ENCODE measurements at places on chromosomes 4 and X.

GRCh38 chrX:129831091-129831885, 12.4 kb downstream of the ZDHHC9 start:
- DNase-seq, result no peak

- DNase-seq, result no peak
Observed at GRCh38 chrX:23773601-23774175, 9.3 kb upstream of the SAT1 start.

DNA sequence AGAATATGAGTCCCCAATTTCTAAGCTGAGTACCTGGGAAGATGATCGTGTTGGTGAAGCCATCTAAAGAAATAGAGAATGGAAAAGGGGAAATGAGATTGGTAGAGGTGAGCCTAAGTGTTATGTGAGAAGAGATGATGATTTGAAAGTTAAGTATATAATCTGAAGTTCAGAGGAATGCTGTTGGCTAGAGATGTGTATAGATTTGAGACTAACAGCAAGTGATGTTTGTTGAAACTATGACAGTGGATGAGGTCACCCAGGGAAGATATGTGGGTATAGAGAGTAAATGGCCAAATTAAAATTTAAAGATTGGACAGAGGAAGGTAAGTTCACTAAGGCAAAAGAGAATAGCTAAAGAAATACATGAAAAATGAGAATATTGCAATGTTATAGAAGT, 324.2 kb downstream of the MAPK10 start:
- DNase-seq, result no peak

DNA sequence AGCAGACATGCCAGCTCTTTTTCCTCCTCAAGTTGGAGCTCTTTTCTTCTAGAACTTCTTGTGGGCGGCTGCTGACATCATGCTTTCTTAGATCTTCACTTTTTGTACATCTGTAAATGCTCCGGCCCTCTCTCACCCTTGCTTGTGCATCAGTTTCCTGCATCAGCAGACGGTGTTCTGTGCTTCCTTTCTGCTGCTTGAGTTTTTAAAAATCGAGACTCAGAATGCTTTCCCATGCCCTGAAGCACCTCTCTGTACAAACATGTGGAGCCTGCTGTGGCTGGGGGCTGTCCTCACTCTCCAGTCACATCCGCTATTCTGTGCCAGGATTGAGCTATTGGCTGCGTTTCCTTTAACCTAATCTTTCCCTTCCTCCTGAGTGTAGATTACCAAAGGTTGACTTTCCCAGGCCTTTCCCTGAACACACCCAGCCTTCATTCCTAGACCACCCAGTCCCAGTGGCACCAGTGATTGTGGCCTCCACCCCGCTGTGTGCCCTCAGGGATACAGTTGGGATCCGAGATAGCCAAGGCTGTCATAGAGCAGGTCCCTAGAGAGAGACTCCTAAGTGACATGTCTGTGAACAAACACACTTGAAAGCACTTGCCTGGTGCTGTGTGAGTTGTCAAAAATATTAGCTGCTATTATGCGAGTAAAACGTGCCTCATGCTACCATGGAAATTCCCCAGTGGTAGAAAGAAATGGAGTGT, 41.9 kb downstream of the TNIP2 start:
- DNase-seq, result no peak

DNA sequence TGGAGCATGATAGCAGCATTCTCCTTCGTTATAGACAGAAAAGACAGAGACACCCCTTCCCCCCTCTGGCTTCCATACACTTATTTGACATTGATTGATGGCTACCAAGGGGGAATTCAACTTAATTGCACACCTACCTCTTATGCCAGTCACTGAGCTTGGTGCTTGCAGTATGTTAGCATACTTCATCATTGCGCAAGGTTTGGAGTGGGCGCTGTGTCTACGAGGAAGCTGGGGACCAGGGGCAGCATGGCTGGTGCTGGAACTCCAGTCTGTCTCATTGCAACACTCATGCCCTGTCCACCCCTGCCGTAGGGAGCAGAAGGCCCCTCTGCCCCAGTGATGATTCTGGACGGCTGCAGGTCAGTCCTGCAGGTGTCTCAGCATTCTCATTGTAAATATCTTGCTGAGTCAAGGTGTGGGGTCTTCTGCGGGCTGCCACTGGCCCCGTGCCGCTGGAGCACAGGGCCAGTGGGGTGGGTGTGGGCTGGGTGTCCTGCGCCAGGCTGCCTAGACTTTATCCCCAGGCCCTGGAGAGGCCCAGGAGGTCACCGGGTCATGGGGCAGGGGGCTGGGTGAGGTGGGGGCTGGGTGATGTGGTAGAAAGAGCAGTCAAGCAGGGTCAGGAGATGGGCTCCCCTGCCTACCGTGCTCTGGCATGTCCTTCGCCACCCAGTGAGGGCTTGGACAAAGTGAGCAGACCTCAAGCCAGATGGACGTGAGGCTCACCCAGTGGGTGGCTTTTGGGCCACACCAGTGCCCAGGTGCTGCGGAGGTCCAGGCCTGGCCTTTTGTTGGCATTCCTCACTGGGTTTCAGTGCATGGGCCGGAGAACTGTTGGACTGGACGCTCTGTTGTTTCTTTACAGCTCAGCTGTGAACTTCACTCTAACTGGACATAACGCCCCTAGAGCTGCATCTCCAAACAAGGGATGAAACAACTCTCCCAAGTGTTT, 85.5 kb downstream of the PSAPL1 start:
- no peak for DNase-seq

DNA sequence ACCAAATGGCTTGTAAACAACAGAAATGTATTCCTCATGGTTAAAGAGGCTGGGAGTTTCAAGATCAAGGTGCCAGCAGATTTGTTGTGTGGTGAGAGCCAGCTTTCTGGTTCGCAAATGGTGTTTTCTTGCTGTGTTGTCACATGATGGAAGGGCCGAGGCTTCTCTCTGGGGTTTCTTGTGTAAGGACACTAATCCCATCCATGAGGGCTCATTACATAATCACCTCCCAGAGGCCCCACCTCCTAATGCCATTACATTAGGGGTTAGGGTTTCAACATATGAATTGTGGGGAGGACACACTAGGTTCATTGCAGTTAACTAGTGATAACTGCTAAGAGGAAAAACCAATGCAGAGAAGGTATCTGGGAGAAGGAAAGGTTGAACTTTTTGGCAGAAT, 103.5 kb upstream of the ENPEP start:
- DNase-seq, result no peak

DNA sequence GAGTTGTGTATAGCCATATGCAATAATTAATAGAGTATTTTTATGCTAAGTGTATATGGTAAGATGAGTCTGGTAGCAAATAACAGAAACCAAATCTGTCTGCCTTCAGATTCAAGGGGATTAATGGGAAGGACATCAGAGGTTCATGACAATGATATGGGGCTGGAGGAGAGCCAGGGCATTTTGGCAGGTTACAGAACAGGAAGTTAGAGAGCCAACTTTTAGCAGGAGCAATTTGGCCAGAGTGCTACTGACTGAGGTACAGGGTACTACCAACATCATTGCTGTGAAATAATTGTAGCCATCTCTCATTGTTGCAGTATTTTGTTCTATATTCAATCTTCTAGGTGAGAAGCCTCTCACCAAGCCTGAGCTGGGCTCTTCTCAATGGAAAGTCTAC, 210.9 kb upstream of the FAM47A start:
- no peak for DNase-seq

GRCh38 chr4:77818602-77819403, at the start of gene CNOT6L:
Gene CNOT6L (minus strand): TSS chr4:77819368. CDS start chr4:77819308, 60 bp downstream.
- DNase-seq, result peak; percentile 38

DNA sequence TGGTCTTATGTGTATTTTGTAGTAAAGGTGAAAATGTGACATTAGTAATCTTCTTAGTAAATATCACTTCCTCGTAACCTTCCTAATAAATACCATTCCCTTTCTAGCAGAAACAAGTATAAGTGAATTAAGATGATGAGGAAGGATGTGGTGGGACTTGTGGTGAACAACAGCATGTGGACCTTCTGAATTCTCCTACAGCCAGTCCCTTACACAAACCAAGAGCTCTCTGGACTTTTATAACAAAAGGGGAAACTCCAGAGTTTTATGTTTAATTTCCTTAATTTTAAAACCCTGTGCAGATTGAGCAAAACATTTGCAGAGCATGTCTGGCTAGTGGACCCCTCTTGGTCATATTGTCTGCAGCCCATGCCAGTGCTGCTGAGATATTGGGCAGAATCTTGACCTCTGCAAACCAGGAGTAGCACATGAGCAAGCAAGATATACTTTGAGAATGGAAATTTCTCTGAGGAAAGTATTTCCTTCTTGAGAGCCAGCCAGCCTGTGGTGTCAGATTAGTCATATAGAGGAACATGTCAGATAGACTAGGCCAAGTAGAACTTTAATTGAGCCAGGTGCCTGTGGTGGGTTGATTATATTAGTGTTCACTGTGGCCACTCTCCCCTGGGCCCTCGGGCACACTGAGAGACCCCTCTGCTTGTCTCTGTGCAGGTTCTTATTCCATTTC, 328.2 kb downstream of the DKK2 start:
- DNase-seq, result peak; percentile 56

GRCh38 chr4:145494666-145495270, 13.1 kb downstream of the SMAD1 start:
- DNase-seq, result no peak
